Hypothalamus (tissue), 51 donors: ENCODE measurements at places on chromosomes 7 and 10.
A peak's percentile ranks its signal among the peaks of the same experiment; 100 is the strongest.

DNA sequence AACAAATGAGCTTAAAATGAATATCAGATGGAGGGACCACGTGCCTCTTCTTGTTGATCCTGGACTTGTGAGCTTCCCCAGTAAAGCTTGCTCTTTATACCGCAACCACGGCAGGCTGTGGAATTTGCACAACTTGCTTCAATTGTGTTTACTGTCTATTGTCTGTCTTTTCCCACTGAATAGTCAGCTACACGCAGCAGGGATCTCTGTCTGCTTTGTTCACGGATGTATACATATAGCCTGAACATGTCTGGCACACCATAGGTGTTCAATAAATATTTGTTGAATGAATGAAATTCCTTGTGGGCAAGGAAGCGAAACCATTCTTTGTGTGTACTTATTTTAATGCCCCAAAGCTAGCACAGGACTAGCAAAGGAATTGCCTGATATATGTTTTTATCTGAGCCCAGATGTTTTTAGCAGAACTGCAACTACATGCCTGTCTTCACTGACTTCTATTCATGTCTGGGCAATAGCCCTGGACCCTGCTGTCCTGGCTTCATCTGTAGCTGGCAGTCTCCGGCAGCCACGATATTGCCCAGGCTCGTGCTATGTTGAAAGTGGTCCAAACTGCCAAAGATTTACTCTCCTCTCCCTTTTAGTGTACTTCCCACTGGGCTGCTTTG, 29.9 kb upstream of the IFRD1 start:
- peak; percentile 10 for DNase-seq

DNA sequence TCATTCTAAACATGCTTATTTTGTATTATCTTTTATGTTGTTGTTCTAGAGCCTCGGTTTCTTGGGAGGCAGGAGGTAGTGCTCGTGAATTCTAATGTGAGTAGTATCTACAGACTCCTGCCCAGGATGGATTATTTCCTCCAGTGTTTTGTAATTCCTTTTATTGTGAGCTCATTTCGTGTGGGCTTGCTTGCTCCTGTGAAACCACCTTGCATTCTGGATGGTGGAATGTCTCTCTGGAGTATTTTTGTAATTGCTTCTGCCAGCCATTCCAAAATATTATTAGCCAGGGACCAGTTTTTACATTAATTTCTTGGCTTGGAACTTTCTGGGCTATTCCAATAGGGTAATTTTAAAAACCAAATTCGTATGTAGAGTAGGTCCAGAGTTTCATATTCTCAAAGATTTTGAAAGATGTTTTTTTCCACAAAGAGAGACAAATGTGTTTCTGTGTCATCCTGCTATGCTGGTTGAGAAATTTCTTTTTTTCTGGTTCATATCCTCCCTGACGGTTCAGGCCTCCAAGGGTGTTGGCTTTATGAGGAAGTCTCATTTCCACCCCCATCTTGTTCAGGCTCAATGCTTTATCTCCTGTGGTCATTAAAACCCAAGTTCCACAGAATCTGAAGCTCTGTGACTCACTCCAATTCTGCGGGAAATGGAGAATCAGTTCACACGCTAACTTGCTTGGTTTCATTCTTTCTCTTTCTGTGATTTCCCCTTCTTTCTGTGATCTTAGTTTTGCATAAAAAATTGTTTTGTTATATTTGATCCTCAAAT, 41.7 kb upstream of the CALD1 start:
- no peak for DNase-seq

DNA sequence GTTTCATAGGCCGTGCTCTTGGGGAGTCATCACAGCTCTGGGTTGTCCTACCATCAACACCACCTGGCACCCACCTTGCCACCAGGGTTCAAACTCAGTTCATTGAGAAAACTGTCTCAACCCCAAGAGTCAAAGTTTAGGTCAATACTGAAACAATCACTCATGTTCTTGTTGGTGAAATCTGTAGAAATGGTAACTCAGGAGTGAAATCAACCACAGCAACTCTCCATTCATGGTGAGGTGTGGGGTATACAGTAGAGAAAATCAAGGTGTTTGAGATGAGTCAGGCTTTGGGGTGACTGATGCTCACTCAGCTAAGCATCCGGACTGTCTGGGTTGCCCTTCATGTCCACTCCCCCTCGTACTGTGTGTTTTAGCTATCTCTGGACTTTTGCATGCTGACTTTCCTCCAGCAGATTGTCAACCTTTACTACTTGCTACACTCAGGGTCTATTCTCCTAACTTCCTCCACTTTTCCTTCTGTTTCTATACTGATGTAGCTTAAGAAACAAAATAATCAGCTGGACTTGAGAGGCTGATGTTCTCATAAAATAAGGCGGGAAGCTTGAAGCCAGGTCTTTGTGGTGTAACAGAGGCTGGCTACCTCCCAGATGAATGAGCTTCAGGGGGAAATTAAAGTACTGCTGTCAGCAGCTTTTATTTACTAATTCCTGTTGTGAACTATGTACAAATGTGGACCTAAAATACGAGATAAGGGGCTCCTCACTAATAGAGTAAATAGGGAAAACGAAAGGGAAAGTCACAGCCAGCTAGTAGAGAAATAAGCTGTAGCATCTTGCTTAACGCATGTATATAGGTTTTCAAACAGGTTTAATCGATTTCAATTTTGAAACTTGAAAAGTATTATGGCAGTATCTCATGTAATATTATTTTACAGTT, 173.6 kb upstream of the AKR1E2 start:
- DNase-seq, result no peak

- no peak for DNase-seq
Measured at GRCh38 chr7:91420606-91421005, 156.4 kb downstream of the FZD1 start.

DNA sequence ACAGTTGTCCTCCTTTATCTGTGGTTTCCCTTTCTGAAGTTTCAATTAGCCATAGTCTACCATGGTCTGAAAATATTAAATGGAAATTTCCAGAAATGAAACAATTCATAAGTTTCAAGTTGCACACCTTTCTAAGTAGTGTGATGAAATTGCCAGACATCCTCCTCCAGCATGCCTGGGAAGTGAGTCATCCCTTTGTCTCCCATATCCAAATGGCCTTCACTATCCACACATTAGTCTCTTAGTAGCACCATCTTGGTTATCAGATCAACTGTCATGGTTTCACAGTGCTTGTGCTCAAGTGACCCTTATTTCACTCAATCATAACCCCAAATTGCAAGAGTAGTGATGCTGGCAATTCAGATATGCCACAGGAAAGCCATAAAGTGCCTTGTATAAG, 83.4 kb upstream of the PPP1R9A start:
- no peak for DNase-seq
